ENCODE measurements at places on chromosomes 2 and 18. TPM values are rescaled to one million over a fixed set of nuclear protein-coding genes. Genes with fewer than 3 reads are reported as not detected.
A peak's percentile ranks its signal among the peaks of the same experiment; 100 is the strongest.

LAMA1 gene
- total RNA-seq = 32.0 TPM

MTHFD2 gene
- 293 TPM for total RNA-seq

MSH6 gene
- total RNA-seq = 34.9 TPM

SPR gene
- 1.7 TPM for total RNA-seq

NT5DC4 gene
- not detected for total RNA-seq

SERPINB10 gene
- total RNA-seq = not detected

TLX2 gene
- total RNA-seq = 21.2 TPM

DNA sequence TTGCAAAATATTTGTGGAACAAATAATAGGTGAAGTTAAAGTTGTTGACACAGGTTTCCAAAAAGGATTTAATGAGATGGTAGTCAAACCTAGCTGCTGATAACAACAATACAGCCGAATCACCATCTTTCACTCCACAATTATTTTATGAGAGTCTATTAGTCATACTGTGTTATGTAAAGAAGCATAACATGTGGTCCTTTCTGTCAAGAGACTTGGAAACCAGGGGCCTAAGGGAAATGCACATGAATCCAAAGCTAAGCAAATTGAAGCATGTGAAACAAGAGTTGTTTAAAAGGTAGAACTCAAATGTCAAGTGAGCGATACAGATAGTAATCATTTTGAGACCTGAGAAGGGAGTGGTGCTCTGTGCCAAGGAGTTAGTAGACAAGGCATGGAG, 16.0 kb downstream of the CD28 start:
- no peaks in the 10 kb centered on the region for H3K36me3 ChIP-seq
- no peak overlapping the region for H3K4me3 ChIP-seq
- H3K27me3 ChIP-seq = no peaks in the 10 kb centered on the region
- peaks cover 8% of the 10 kb centered on the region for H3K4me1 ChIP-seq
- DNase-seq = no peak

DNA sequence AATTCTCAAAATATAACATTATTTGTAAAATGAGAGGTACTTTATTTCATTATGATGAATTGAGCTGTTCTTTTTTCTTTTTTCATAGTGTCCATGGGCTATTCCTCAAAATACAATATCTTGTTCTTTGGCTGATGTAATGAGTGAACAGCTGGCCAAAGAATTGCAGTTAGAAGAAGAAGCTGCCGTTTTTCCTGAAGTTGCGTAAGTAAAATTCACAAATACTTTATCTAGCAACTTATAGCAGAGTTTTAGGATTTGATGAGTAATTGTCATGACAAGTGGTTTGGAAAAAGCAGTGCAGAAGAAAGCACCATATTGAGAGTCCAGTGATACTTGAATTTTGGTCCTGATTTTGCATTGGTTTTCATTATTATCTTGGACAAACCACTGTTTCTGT, 9.8 kb downstream of the RIOK3 start:
- no peaks in the 10 kb centered on the region for H3K27me3 ChIP-seq
- no peaks in the 10 kb centered on the region for H3K36me3 ChIP-seq
- peaks cover 9% of the 10 kb centered on the region for H3K4me1 ChIP-seq
- no peak for DNase-seq
- no peak overlapping the region for H3K27ac ChIP-seq
- H3K4me3 ChIP-seq = no peak overlapping the region

GRCh38 chr2:49843314-49843713, 689.0 kb upstream of the FSHR start:
- no peak for DNase-seq
- H3K27ac ChIP-seq = no peak overlapping the region
- no peaks in the 10 kb centered on the region for H3K4me1 ChIP-seq
- no peaks in the 10 kb centered on the region for H3K36me3 ChIP-seq
- no peaks in the 10 kb centered on the region for H3K27me3 ChIP-seq

DNA sequence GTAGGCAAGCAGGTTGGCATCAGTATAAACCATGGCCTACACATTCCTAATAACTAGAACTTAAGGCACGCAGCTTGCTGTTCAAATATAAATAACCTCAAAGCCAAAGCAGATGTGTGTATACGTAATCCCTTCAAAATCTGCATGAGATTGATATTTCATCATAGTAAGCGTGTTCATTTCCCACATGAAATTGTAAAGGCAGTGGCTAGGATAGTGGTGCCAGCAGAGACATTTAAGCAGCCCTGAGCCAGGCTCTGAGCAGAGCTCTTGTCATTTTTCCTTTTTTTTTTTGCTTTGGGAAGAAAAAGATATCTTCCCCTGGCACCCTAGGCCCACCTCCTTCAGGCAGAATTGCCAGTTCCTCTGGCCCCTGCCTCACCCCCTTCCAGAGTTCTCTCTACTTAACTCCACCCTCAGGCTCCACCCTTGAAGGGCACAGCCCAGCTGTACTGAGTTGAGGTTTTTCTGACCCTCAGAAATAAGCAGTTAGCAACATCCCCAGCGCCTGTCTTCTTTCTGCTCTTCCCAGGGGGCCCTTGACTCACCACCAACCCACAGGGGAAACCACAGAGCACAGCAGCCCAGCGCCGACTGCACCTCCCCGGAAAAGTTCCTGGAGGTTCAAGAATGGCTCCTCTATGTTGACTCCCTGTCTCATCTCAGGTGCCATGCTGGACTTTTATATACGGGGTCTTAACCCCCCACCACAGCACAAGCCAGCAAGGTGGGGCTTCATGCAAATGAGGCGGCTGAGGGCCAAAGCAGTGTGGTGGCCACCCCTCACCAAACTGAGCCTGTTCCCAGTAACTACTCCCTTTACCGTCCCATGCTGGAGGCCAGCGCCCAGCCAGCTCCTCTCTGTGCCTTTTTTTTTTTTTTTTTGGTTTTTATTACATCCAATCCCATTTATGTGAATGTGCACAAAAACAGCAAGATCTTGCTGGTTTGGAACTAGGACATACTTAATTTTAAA, 84.7 kb downstream of the EHD3 start:
- H3K27ac ChIP-seq = no peak overlapping the region
- H3K36me3 ChIP-seq = no peaks in the 10 kb centered on the region
- DNase-seq = no peak
- no peaks in the 10 kb centered on the region for H3K4me1 ChIP-seq
- H3K27me3 ChIP-seq = peaks cover 3% of the 10 kb centered on the region
- H3K4me3 ChIP-seq = no peak overlapping the region

GRCh38 chr2:136130045-136130444, 12.1 kb upstream of the CXCR4 start:
- peaks cover 27% of the 10 kb centered on the region for H3K4me1 ChIP-seq
- H3K27me3 ChIP-seq = peaks cover 8% of the 10 kb centered on the region
- H3K27ac ChIP-seq = no peak overlapping the region
- H3K36me3 ChIP-seq = no peaks in the 10 kb centered on the region

DNA sequence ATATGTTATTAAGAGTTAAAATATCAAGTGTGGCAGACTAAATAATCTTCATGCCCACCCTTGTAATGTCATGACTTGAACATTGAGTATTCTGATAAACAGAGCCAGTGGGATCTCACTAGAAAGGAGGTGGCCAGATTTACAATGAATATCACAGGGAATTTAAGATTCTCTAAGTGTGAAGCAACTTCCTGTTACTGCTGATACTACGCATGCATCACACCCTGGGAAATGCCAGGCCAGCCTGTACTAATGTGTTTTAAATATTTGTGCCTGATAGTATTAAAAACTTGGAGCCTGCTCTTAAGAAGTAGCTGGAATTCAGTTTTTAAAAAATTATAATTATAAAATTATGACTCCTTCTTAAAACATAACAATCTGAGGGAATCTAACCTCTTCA, 148.3 kb downstream of the LAMA3 start:
- peaks cover 3% of the 10 kb centered on the region for H3K27me3 ChIP-seq
- no peak for DNase-seq
- peaks cover 2% of the 10 kb centered on the region for H3K4me1 ChIP-seq
- H3K36me3 ChIP-seq = no peaks in the 10 kb centered on the region
- H3K27ac ChIP-seq = no peak overlapping the region

- H3K4me3 ChIP-seq = no peak overlapping the region
- H3K36me3 ChIP-seq = no peaks in the 10 kb centered on the region
- no peaks in the 10 kb centered on the region for H3K27me3 ChIP-seq
- no peak overlapping the region for H3K27ac ChIP-seq
- H3K4me1 ChIP-seq = no peaks in the 10 kb centered on the region
These were observed 53.9 kb downstream of the TNFRSF11A start for GRCh38 chr18:62379051-62379450.

DNA sequence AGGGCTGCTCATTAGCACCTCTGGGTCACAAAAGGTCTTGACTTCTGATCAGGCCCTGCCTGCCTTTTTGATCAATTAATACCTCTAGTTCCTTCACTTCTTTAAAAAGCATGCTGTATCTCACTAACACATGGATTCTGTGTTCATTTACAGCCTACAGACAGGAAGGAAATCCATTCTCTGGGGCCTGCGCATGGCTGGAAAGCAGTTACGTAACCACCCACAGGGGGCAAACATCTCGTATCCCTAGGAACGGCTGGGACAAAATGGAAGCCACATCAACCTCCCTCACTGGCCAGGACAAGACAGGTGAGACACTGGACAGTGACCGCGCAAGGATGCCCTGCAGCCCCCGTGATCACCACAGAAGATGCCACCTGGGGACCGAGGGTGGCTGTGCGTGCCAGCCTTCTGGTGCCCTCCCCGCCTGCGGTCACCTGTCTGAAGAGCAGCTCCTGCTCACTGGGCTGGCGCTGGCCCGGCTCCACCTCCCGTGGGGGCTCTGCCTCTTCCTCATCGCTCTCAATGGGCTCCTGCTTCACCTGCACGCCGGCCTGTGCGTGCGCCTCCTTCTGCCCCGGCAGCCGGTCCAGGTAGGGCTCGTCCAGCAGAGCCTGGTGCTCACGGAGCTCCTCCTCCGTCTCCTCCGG, 266.9 kb downstream of the TWIST2 start:
- H3K27me3 ChIP-seq = peaks cover 19% of the 10 kb centered on the region
- peak overlapping the region; percentile 29 for H3K27ac ChIP-seq
- H3K4me3 ChIP-seq = no peak overlapping the region
- peaks cover 10% of the 10 kb centered on the region for H3K4me1 ChIP-seq
- H3K36me3 ChIP-seq = peaks cover 9% of the 10 kb centered on the region

- no peaks in the 10 kb centered on the region for H3K36me3 ChIP-seq
- no peaks in the 10 kb centered on the region for H3K27me3 ChIP-seq
- no peak overlapping the region for H3K4me3 ChIP-seq
- peaks cover 15% of the 10 kb centered on the region for H3K4me1 ChIP-seq
- H3K27ac ChIP-seq = no peak overlapping the region
These were observed 33.1 kb downstream of the RAMP1 start for GRCh38 chr2:237892478-237892877.

DNA sequence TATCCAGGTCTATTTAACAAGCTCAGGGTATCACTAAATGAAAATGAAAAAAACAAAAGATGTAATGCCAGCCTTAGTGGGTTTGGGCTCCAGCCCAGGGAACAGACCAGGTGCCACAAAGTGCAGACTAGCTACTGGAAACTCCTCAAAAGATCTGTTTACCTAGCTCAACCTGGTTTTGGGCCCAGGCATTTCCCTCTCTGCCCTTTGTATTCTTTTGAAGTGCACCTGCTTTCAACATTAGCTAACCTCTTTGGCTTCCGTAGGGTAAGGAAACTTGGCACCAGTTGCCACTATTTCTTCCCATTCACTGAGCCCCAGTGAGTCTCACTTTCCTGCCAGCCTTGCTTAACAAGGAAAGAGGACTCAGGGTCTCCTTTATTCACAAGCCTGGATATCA, 123.6 kb upstream of the CDCA7 start:
- H3K4me3 ChIP-seq = no peak overlapping the region
- no peak overlapping the region for H3K27ac ChIP-seq
- H3K27me3 ChIP-seq = no peaks in the 10 kb centered on the region
- peaks cover 6% of the 10 kb centered on the region for H3K4me1 ChIP-seq

- no peak for DNase-seq
- H3K27ac ChIP-seq = no peak overlapping the region
- H3K4me1 ChIP-seq = no peaks in the 10 kb centered on the region
- H3K4me3 ChIP-seq = no peak overlapping the region
- peaks cover 14% of the 10 kb centered on the region for H3K36me3 ChIP-seq
These were observed 69.8 kb upstream of the WIPF1 start for GRCh38 chr2:174667250-174667860.

DNA sequence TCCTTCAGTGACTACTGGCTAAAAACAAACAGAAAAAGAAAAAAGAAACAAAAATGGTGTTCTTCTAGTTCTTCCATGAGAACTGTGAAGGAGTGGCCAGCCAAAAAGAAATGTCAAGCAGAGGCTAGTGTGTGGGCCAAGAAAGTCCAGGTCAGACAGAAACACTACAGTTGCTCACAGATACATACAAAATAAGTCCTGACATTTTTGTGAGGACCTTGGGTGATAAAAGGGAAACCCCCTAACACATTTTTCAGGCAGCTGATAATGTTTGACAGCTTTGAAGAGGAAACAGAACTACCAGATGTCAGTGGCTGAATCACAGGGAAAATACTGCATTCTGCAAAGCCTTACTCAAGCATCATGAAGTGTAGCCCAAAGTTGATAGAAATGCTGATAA, 28.1 kb downstream of the ARHGAP25 start:
- H3K27me3 ChIP-seq = no peaks in the 10 kb centered on the region
- H3K4me3 ChIP-seq = no peak overlapping the region
- H3K4me1 ChIP-seq = peaks cover 16% of the 10 kb centered on the region
- no peak for DNase-seq

DNA sequence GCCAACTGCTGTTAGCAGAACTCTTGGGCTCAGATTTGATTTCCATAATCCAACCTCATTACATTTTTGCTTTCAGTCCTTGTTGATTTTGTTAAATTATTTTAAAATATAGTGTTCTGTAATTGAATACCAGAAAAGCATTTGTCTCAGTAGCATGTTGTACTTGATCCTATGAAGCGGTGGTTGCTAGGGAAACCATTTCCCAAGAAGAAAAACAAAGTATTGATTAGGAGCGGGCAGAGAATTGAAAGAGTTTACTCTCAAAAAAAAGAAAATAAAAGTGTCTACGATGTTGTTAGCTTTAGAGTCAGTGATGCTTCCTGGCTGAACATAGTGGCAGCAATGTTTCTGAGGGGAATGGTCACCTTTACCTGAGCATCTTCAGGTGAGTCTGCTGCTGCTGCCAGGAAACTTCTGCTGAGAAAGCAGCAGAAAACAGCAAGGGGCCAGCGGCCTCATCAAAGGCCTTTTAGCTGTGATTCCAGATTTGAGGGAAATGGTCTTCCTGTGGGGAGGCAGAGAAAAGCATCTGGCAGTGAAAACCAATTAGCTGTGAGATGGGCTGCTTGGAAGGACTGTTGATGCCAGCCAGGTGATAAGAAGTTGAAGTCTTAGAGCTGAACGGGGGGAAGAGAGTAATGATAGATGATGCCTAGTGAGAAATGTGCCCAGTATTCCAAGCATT, 37.1 kb downstream of the CRIM1 start:
- peaks cover 21% of the 10 kb centered on the region for H3K4me1 ChIP-seq
- H3K36me3 ChIP-seq = no peaks in the 10 kb centered on the region
- no peaks in the 10 kb centered on the region for H3K27me3 ChIP-seq
- no peak overlapping the region for H3K4me3 ChIP-seq
- no peak overlapping the region for H3K27ac ChIP-seq
- DNase-seq = no peak

GRCh38 chr2:85173909-85174308, 40.7 kb downstream of the TCF7L1 start:
- H3K4me3 ChIP-seq = no peak overlapping the region
- H3K27me3 ChIP-seq = peaks cover 5% of the 10 kb centered on the region
- H3K36me3 ChIP-seq = no peaks in the 10 kb centered on the region
- no peak overlapping the region for H3K27ac ChIP-seq
- H3K4me1 ChIP-seq = peaks cover 7% of the 10 kb centered on the region

- H3K36me3 ChIP-seq = peaks cover 4% of the 10 kb centered on the region
- peaks cover 10% of the 10 kb centered on the region for H3K4me1 ChIP-seq
- no peak overlapping the region for H3K4me3 ChIP-seq
- peaks cover 3% of the 10 kb centered on the region for H3K27me3 ChIP-seq
- H3K27ac ChIP-seq = no peak overlapping the region
These were observed 83.1 kb downstream of the LYPD6 start for GRCh38 chr2:149413487-149413886.

- no peak overlapping the region for H3K4me3 ChIP-seq
- H3K27me3 ChIP-seq = no peaks in the 10 kb centered on the region
- peaks cover 7% of the 10 kb centered on the region for H3K4me1 ChIP-seq
- DNase-seq = no peak
- H3K27ac ChIP-seq = no peak overlapping the region
These were observed 78.0 kb downstream of the CRIM1 start for GRCh38 chr2:36433311-36434217.

All from glutamatergic neuron (in vitro differentiated cells).